ENCODE measurements at places on chromosomes 2 and 18.

GRCh38 chr2:38655441-38655840 is 10.5 kb upstream of the GALM start:
- no peak overlapping the region for H3K4me3 ChIP-seq
- no peak overlapping the region for H3K27ac ChIP-seq
- DNase-seq, result no peak
- H3K4me1 ChIP-seq, result peaks cover 25% of the 10 kb centered on the region
- no peaks in the 10 kb centered on the region for H3K27me3 ChIP-seq
- no peaks in the 10 kb centered on the region for H3K36me3 ChIP-seq

- no peaks in the 10 kb centered on the region for H3K27me3 ChIP-seq
- no peaks in the 10 kb centered on the region for H3K4me1 ChIP-seq
- H3K4me3 ChIP-seq, result no peak overlapping the region
- DNase-seq, result no peak
These were observed 156.3 kb downstream of the LAMA1 start for GRCh38 chr18:6961331-6961730.

DNA sequence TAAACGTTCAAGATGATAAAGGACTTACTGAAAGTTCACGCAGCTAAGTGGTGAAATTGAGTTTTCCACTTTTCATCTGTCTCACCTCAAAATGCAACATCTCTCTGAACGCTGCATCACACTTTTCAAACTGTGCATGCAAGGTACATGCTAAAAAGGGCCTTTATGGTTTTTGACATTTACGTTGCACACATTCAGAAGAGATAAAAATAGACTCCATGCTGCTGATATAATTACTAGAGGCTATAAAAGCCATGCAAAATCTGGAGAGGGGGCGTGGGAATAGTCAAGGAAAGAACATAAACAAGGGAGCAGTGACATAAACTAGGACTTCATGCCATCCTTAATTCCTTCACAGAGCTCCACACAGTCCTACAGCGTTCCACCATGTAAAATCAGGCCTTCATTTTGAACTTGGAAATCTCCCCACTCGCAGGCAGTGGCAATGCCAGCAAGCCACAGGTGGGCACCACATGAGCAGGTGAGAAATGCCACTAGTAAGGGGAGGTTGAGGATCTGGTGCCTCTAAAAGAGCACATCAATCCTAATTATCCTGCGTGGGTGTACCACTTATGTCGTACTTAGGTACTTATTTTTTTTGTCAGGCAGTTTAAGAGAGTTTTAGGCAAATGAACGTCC is 71.4 kb downstream of the ZEB2 start:
- H3K4me3 ChIP-seq, result no peak overlapping the region
- no peaks in the 10 kb centered on the region for H3K36me3 ChIP-seq
- DNase-seq, result no peak
- H3K27ac ChIP-seq, result no peak overlapping the region

DNA sequence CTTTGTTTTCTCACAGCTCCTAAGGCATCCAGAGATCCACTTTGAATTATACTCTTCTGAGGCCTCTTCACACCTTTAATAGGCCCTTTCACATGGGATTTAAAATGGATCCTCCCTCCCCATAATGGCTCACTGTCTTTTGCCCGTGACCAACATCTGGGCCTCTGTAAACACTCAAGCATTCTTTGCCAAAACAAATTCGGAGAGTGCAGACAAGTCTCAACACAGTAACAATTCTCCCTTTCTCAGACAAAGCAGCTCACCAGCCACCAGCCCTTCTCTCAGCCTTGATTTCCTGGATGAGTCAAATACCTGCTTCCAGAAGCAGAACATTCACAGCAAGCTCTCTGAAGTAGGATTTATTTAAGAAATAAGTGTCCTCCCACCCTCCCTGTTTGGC is 14.0 kb upstream of the IMP4 start:
- H3K36me3 ChIP-seq, result no peaks in the 10 kb centered on the region
- DNase-seq, result no peak
- H3K4me3 ChIP-seq, result no peak overlapping the region
- no peak overlapping the region for H3K27ac ChIP-seq

DNA sequence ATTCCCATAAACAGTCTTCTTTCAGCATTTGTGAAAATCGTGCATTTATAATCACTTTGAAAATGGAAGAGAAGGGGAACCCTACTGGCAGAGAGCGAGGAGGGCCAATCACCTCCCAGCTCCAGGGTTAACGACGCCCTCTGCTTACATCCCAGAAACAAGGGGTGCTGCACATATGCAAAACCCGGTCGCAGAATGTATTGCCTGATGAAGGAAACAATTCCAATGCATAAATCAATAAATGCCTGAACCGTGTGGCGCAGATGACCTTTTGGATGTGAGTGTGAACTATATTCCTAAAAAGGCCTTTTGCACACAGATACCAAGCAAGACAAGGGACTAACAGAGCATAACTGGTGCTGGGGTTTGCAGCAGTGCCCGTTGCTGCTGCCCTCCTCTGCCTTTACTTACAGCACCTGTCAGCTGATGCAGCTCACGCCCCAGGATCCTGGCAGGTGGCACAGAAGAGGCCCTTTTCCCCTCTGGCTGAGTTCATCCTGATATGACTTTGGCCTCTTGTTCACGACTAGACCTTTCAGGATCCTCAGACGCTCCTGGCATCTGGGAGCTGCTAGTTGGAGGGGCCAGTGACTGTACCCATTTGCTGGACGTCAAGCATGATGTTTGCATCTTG is 67.8 kb downstream of the MYT1L start:
- no peak overlapping the region for H3K27ac ChIP-seq
- no peak overlapping the region for H3K4me3 ChIP-seq
- no peak for DNase-seq
- H3K36me3 ChIP-seq, result no peaks in the 10 kb centered on the region
- H3K27me3 ChIP-seq, result no peaks in the 10 kb centered on the region

DNA sequence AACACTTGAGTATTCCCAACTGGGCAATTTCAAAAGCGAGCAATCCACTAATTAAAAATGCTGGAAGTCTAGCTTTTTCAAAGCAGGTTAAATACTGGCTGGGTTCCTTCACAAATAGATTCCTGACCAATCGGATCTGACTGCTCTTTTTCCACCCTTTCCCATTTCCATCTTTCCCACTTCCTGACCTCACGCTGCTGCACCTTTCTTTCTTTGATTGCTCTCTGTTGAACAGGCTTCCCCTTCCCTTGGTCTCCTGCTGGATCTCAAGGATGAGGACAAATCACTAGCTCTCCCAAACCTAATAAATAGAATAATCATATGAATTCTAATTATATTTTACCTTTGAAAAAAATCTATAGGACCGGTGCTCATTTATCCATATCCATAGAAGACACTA is 121.2 kb downstream of the TCF4 start:
- no peak for DNase-seq
- H3K36me3 ChIP-seq, result no peaks in the 10 kb centered on the region
- no peak overlapping the region for H3K27ac ChIP-seq
- no peak overlapping the region for H3K4me3 ChIP-seq

DNA sequence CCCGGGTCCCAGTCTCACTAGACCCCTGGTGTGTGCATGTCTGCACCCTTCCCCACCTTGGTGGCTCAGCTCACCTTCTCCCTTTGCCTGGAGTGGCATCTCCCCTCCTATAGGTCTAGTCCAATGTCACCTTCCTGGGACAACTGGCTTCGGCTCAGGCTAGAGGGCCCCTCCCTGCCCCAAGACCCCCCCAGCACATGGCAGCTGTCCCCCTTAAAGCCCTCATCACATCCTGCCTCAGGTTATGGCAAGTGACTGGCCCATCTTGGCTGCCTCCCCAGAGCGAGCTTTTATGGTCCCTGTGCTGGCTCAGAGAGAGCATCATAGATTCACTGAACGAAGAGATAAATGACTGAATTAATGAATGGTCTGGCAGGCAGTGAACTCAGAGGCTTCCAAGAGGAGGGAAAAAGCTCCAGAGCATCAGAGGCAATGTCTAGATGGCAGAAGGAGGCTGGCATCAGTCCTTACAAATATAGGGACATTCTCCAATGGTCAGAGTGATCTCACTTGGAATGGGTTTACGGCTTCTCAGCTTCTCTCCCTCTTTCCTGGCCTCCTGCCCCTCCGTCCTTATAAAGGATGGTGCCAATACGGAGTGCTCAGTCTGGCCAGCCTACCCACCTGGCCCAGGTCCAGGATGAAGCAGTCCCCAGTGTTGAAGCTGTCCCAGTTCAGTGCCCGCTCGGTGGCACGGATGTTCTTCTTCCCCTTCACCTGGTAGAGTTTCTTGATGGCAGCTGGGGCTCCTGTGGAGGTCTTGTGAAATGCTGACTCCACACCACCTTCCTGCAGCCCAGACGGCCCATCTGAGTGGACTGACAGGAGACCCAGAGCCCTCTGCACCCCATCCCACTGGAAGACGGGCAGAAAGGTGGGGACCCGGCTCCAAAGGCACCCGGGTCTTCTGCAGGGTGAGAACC is 9.4 kb downstream of the CAPG start:
- peaks cover 33% of the 10 kb centered on the region for H3K36me3 ChIP-seq
- peaks cover 4% of the 10 kb centered on the region for H3K4me1 ChIP-seq

DNA sequence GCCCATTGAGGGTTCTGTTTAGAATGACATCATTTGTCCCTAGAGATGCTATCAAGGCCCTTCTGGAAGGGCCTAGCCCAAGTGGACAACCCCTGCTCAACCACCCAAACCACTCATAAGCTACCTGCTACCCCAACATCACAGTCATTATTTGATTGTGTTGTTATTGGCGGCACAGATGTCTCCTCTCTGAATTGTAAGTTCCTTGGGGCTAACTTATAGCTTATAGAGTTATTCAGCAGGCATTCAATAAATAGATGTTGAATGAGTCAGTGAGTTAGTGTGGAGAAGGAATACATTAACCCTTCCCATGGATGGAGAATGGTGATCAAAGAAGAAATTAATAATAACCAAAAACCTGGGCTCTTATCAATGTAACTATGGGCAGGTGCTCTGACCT is 80.0 kb downstream of the ACAA2 start:
- no peaks in the 10 kb centered on the region for H3K36me3 ChIP-seq
- DNase-seq, result no peak
- H3K27ac ChIP-seq, result no peak overlapping the region
- no peaks in the 10 kb centered on the region for H3K27me3 ChIP-seq
- no peaks in the 10 kb centered on the region for H3K4me1 ChIP-seq

- no peak overlapping the region for H3K27ac ChIP-seq
- H3K36me3 ChIP-seq, result no peaks in the 10 kb centered on the region
- no peaks in the 10 kb centered on the region for H3K4me1 ChIP-seq
- H3K4me3 ChIP-seq, result no peak overlapping the region
These were observed 85.6 kb downstream of the MOGAT1 start for GRCh38 chr2:222756951-222757650.

- no peak overlapping the region for H3K4me3 ChIP-seq
- H3K27ac ChIP-seq, result no peak overlapping the region
- no peaks in the 10 kb centered on the region for H3K27me3 ChIP-seq
- DNase-seq, result no peak
These were observed 38.0 kb downstream of the VSNL1 start for GRCh38 chr2:17578466-17578928.

- H3K27me3 ChIP-seq, result peaks cover 7% of the 10 kb centered on the region
- H3K27ac ChIP-seq, result no peak overlapping the region
- no peak for DNase-seq
- no peaks in the 10 kb centered on the region for H3K4me1 ChIP-seq
These were observed 299.0 kb downstream of the TRIB2 start for GRCh38 chr2:13015532-13016320.

- H3K4me3 ChIP-seq, result no peak overlapping the region
- no peak for DNase-seq
- H3K27me3 ChIP-seq, result no peaks in the 10 kb centered on the region
- no peaks in the 10 kb centered on the region for H3K4me1 ChIP-seq
- no peak overlapping the region for H3K27ac ChIP-seq
- no peaks in the 10 kb centered on the region for H3K36me3 ChIP-seq
These were observed 33.0 kb downstream of the CYP26B1 start for GRCh38 chr2:72114693-72115051.

DNA sequence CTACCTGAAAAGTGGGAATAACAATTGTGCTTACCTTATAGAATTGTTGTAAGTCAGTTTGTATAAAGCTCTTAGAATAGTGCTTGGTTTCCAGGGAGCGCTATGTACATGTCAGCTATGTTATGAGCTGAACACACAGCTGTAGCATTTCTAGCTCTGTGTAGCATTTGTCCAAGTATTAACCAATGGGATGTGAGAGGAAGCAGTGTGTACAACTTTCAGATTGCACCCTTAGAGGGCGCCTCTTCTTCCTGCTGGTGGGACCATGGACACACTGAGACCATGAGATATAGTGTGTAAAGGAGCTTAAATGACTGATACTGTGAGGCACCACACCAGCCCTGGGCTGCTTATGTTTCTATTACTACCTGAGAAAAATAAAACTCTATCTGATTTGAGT is 380.2 kb downstream of the LNPK start:
- H3K27ac ChIP-seq, result no peak overlapping the region
- no peak overlapping the region for H3K4me3 ChIP-seq
- H3K4me1 ChIP-seq, result no peaks in the 10 kb centered on the region

- H3K4me1 ChIP-seq, result no peaks in the 10 kb centered on the region
- no peak overlapping the region for H3K27ac ChIP-seq
- no peaks in the 10 kb centered on the region for H3K36me3 ChIP-seq
- no peak for DNase-seq
- no peak overlapping the region for H3K4me3 ChIP-seq
These were observed 11.6 kb upstream of the OR6B3 start for GRCh38 chr2:240064898-240065297.

GRCh38 chr2:23380562-23381065 is 4.4 kb upstream of the KLHL29 start:
- no peaks in the 10 kb centered on the region for H3K27me3 ChIP-seq
- H3K4me1 ChIP-seq, result no peaks in the 10 kb centered on the region
- no peak overlapping the region for H3K27ac ChIP-seq
- no peak for DNase-seq

- no peaks in the 10 kb centered on the region for H3K4me1 ChIP-seq
- no peaks in the 10 kb centered on the region for H3K27me3 ChIP-seq
- H3K4me3 ChIP-seq, result no peak overlapping the region
- H3K36me3 ChIP-seq, result no peaks in the 10 kb centered on the region
- DNase-seq, result no peak
These were observed 118.6 kb downstream of the AQP4 start for GRCh38 chr18:26746826-26747475.

DNA sequence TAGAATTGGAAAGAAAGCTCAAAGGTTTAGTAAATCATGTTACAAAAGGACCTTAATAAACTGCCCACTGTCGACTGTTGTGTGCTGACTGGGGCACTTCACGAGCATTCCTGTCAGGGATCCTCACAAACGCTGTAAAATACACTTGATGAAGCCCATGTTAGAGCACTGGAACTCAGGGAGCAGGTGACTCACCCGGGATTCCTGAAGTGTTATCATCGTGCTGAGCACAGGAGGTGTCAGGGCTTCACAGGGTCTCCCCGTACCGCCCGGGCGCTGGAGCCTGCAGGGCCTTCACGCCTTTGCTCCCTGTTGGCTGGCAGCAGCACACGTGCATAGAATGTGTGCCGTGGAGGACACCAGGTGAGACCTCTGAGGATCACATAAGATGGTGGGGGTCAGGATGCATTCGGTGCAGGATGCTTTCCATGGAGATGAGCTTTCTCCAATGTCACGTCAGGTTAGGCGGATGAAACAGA is 187.3 kb downstream of the SNTG2 start:
- no peak overlapping the region for H3K27ac ChIP-seq
- no peaks in the 10 kb centered on the region for H3K4me1 ChIP-seq
- no peaks in the 10 kb centered on the region for H3K27me3 ChIP-seq
- no peaks in the 10 kb centered on the region for H3K36me3 ChIP-seq

- H3K27ac ChIP-seq, result no peak overlapping the region
- no peak for DNase-seq
- H3K4me1 ChIP-seq, result no peaks in the 10 kb centered on the region
- H3K27me3 ChIP-seq, result no peaks in the 10 kb centered on the region
These were observed 140.7 kb downstream of the NOL4 start for GRCh38 chr18:34083910-34084535.

Data from effector memory CD4-positive, alpha-beta T cell (primary cell).